ENCODE measurements at places on chromosomes 6 and 20.
A peak's percentile ranks its signal among the peaks of the same experiment; 100 is the strongest.

DNA sequence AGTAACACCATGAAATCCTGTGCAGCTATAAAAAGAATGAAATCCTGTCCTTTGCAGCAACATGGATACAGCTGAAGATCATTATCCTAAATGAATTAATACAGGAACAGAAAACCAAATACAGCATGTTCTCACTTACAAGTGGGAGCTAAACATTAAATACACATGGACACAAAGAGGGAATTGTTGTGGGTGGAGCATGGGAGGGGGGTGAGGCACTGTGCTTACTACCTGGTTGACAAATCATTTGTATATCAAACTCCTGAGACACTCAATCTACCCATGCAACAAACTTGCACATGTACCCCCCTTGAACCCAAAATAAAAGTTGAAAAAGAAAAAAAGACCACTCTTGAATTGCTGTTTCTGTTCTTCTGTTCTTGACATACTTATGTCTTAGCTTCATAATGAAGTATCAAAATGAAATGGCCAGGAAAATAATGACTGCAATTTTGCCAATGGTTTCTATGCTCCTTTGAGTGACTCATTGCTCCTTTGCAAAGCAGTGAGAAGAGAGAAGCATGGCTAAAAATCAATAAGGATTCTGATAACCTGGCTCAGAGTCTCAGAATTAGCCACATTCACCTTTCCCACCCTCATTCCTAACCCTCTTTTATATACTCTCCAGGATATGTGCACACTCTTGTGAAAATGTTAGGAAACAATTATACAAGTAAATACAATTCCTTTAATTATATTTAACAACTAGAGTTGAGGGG, 71.0 kb downstream of the CYP39A1 start:
- no peak for DNase-seq

GRCh38 chr6:134938896-134939295, 11.0 kb downstream of the ALDH8A1 start:
- no peak for DNase-seq

GRCh38 chr6:29847871-29848630, 20.4 kb downstream of the HLA-G start:
- peak; percentile 72 for DNase-seq

DNA sequence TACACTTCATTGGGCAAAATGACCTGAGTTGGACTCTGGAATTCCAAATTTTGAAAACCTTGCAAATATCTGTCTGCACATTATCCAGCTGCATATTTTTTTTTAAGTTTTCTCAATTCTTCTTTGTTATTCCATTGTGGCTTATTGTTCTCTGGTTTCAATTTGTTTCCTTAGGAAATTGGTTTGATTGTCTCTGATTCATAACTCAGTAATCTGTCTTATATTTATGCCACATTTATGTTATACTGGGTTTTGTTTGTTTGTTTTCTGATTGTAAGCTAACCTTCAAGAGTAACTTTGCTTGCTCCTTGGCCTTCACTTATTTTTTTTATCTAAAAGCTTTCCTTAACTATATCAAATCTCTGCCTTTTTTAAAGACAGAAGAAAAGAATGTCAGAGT, 193.3 kb upstream of the PLCB4 start:
- DNase-seq = no peak

DNA sequence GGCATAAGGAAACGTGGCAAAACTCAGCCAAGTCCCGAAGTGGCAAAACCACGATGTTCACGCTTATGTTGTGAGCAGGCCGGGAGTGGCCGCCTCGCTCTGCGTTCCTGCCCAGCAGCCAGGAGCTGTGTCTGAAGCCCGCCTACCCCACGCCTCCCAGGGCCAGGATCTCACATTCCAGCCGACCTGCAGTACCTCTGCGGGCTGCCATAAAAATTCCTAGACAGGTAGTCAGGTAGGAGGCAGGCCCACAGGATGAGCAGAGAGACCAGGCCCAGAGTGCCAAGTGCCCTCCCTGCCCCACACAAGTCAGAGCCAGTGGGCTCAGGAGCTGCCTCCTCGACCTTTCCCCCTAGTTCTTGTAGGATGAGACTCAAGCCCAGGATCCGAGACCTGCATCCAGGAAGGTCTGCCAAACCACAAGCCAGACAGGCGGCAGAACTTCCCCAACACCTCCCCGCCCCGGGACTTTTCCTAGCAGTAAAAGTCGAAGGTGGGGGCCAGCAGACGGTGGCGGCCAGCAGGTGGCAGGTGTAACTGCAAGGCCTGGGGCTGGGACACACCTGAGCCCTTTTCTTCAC, 16.7 kb downstream of the PMEPA1 start:
- no peak for DNase-seq

All from stimulated activated CD4-positive, alpha-beta T cell treated with anti-CD3 and anti-CD28 coated beads, Interleukin-1b, Interleukin-23, amount 100 ng/mL, for 1 hour (primary cell).